Liver (tissue), 10 donors: ENCODE measurements at places on chromosomes 13 and 19.

- no peak for DNase-seq
Measured at GRCh38 chr13:77810430-77810829, 108.2 kb downstream of the EDNRB start.

GRCh38 chr13:87295636-87296035, 375.5 kb upstream of the SLITRK5 start:
- no peak for DNase-seq

- no peak for DNase-seq
Measured at GRCh38 chr19:29836409-29836825, 24.6 kb downstream of the CCNE1 start.

DNA sequence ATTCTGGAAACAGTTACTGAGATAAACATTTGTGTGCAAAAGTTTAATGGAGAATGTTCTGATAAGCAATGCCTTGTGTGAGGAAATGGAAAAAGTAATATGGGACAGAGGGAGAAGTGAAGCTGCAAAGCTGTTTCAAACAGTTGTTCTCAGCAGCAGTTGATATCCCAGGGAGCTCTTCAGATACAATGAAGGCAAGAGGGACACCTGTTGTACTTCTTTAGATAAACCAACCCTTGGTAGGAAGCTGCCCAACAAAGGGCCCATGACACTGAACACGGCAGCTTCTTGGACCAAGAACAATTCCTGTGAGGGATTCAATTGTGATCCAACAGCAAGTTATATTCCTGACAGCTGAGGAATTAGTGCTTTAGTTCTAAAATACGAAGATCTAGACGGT, 894.3 kb upstream of the PCDH20 start:
- no peak for DNase-seq

- no peak for DNase-seq
Measured at GRCh38 chr19:18231775-18232174, 5.5 kb upstream of the PDE4C start.

DNA sequence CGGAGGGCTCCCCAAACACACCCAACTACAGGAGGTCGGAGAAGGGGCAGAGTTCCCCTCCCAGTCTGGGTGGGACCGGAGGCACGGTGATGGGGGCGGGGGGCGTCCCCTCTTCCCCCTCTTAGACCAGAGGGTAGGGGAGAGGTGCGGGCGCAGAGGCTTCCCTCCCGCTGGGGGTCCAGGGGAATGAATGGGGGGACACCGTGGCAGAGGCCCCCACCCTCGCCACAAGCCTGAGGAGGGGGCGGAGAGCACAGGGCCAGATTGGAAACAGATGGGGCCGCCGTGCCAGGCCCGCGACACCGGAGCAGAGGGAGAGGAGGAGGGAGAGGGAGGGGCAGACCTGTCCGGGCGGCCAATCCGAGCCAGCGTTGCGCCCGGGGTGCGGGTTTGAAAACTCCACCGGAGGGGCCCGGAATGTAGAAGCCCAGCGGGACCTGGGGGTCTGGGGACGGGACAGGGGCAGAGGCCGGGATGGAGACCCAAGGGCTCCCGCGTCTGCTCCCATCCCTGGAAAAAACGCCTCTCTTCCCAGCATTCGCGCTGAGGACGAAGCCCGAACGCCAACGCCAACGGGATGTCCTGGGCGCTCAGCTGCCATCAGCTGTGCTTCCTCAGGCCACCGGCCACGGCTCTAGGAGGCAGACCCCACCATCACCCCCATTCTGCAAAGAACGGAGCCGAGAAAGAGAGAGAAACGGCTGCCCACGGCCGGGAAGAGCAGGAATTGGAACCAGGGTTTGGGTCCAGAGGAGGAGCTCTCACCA, 46.8 kb downstream of the PTPRS start:
- DNase-seq = no peak

- DNase-seq = no peak
Measured at GRCh38 chr13:75881109-75881775, 245.1 kb downstream of the LMO7 start.

GRCh38 chr19:3698386-3698950, 1.8 kb downstream of the PIP5K1C start:
- no peak for DNase-seq
